Activated CD4-positive, alpha-beta T cell treated with anti-CD3 and anti-CD28 coated beads, Interleukin-2, amount 10 ng/mL, durations not matched to agents 7 days and 5 days (primary cell): ENCODE measurements at places on chromosomes 12 and 14.

- no peak for DNase-seq
Measured at GRCh38 chr12:70043490-70044138, 199.6 kb upstream of the CNOT2 start.

GRCh38 chr12:113532292-113532691, 60.6 kb upstream of the LHX5 start:
- DNase-seq, result no peak

- no peak for DNase-seq
Measured at GRCh38 chr14:69637503-69638031, 26.2 kb downstream of the SUSD6 start.

GRCh38 chr12:93336291-93336741, 41.4 kb upstream of the NUDT4 start:
- DNase-seq, result no peak

DNA sequence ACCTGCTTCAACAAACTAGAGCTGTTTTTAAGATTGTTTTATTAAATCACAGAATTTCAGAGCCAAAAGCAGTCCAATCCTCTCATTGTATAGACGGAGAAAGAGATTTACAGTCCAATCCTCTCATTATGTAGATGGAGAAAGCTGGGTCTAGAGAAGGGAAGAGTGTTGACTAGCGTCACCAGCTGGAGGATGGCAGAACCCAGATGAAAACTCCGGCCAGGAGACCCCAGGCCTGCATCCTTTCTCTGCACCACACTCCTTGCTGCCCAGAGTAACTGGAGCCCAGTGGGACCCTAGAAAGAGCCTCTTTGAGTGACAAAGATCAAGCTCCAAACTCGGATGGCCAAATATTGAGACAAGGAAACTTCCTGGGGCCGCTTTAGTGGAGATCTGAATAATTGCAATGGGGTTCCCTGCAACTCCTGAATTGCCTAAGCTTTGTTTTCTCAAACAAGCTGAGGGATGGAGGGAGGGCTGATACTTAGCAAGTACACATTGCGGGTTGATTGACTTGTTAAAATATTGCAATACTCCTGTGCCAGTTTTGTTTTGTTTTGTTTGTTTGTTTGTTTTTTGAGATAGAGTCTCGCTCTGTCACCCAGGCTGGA, 12.5 kb downstream of the AMDHD1 start:
- DNase-seq, result no peak

DNA sequence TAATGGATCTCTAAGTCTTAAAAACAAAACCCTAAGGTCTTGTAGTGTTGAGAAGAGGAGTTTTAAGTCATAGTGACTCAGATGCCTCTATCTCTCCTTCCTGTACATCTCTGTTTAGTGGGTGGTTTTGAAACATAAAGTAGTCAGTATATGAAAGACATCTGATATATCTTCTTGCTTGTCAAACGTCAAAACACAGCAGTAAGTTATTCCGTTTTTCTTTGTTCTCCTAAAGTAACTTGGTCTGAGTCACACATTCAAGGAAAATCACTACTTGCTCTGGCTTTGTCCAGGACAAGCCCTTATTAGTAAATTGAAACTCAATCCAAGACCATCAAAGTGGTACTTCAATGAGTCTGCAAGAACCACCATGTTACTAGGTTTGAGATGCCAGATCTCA, 1172.5 kb downstream of the BCL11B start:
- DNase-seq, result no peak

DNA sequence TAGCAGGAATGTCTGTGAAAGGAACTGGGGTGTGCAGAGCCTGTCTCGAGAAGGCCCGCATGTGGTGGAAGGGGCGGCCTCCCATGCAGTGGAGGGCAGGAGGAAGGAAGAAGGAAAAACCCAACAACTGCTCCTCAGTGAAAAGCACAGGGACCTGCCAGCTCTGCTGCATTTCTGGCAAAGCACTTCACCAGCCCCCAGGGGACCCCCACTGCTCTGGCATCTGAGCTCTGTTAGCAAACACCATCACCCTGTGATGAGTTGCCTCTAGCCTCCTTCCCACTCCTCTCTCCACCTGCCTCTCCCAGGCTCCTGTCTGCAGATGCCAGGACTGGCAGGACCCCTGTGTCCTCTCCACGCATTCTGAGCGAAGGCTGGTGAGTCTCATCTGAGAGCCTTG, 69.0 kb upstream of the DDX11 start:
- no peak for DNase-seq

- DNase-seq, result no peak
Measured at GRCh38 chr14:39372656-39373055, 59.6 kb downstream of the FBXO33 start.

DNA sequence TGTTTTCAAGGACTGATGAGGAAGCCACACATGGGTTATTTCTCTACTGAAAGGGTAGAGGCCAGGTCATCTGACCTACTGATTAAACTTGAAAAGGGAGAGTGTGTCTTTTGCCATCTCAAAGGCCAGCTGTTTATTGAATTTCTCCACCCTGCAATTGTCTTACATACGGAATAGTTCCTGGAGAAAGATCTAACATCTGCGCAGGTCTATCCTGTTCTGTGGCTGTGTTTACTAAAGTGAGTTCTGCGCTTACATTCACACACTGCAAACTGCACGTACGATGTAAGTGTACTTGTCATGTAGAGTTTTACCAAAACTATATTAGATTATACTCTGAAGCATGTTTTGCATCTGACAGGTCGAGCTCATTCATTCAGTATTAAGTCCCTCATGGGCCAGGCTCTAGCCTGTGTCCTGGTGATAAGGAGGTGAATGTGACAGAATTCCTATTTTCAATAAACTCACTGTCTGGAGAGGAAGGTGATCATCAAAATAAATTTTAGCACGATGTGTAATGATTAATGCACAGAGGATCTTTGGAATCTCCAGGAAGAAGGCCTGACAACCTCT, 96.6 kb downstream of the PRKCH start:
- no peak for DNase-seq

DNA sequence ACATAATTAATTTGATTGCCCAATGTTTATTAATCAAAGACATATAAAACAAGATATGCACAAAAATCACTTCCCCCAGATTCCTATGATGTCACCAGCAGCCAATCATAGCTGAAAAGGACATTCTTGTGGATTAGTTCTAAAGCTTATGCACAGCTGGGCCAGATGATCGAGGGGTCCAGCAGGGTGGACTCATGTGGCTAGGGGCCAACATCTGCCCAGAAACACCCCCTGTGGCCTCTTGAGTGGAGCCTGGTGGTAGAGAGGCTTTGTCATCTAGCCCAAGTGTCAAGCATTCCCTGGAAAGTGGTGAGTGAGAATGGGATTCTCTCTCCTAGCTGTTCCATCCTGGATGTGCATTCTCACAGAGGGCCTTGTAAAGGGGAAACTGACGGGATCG, 590.0 kb downstream of the BCL11B start:
- no peak for DNase-seq

- no peak for DNase-seq
Measured at GRCh38 chr14:99523704-99524055, 42.5 kb downstream of the CCNK start.

DNA sequence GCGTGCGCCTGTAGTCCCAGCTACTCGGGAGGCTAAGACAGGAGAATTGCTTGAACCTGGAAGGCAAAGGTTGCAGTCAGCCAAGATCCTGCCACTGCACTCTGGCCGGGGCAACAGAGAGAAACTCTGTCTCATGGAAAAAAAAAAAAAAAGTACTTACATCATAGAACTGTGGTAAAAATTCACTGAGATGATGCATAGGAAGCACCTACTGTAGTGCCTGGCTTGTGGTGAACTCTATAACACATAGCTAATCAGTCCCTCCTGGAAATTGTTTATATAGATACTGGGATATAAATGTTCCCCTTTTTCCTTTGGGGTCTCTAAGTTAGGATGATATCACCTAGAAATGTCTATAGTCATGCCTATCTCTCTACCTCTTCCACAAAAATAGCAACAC, 89.7 kb upstream of the CPM start:
- DNase-seq, result no peak

DNA sequence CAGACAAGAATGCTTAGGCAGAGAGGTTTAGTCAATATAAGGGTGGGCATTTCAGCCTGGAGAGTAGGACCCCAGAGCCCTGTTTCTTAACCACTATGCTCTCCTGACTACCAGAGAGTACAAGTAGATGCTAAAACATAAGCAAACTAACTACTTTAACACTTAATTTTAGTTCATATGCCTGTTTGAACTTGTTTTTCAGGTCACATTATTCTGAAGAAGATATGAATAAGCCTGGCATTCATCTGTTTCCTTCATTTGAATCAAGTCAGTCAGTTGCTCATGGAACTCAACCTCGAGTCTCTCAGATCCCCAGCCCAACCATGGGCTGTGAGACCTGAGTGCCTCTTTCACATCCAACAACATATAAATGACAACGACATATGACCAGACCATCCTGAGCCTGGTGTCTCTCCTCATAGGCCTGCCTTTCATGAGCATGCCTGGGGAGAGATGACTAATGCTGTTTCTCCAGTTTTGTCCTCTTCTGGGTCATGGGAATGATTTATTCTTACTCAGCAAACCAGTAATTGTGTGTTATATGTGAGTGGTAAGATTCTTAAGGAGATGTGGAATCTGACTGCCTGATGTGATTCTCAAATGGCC, 251.1 kb upstream of the BTG1 start:
- DNase-seq, result no peak

- DNase-seq, result no peak
Measured at GRCh38 chr12:71521125-71521524, 81.5 kb downstream of the LGR5 start.

- DNase-seq, result peak; percentile 79
Measured at GRCh38 chr12:11981121-11981733, 89.5 kb upstream of the BCL2L14 start.

DNA sequence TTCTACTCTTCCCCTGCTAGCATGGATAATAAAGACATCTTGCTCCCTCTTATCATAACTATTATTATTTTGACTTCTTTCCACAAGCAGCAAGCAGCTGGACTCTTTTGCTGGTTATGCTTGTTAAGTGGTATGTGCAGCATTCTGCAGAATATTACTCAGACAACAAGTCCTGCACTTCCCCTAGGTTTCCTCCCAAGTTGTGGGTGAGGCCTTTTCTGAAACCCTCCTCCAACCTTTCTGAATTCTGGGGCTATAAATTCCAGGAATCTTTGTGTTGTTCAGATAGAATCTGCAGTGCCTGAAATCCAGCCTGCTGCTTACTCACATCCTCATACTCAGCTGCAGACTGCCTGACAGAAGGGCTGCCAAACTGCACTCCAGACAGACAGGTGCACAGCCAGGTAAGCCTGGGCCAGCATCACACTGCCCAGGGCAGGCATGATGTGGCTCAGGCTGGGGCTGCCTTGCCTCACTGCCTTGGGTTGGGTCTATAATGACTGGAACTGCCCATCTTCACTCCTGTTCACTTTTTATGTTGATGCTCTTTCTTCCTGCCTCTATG, 6.2 kb upstream of the DHRS2 start:
- DNase-seq, result no peak

DNA sequence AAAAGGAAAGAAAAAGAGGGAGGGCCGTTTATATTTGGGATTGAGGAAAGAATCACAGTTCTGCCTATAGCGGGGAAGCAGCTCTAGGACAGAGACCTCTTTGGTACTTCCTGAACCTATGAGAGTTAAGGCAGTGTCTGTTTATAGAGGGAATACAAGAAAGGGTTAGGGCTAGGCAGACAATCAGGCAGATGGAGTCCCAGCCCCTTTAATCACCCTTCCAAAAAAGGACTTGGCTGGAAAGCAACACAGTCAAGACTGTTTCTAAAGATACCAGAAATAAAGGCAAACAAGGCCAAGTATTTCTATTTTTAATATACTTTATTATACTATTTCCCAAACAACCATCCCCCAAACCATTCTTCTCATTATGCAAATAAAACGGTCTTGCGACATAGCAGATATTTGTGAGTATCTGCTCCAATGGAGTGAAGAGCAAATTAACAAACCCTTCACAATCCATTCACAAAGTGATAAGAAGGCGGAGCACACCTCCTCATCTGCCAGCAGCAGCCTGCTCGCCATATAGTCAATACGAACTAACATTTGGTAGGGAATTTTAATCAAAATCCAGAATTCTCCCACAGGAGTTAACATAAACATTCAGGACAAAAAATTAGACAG, 697 bp upstream of the GRIP1 start:
- DNase-seq, result no peak

GRCh38 chr12:110813285-110813684, 33.5 kb upstream of the CCDC63 start:
- no peak for DNase-seq

DNA sequence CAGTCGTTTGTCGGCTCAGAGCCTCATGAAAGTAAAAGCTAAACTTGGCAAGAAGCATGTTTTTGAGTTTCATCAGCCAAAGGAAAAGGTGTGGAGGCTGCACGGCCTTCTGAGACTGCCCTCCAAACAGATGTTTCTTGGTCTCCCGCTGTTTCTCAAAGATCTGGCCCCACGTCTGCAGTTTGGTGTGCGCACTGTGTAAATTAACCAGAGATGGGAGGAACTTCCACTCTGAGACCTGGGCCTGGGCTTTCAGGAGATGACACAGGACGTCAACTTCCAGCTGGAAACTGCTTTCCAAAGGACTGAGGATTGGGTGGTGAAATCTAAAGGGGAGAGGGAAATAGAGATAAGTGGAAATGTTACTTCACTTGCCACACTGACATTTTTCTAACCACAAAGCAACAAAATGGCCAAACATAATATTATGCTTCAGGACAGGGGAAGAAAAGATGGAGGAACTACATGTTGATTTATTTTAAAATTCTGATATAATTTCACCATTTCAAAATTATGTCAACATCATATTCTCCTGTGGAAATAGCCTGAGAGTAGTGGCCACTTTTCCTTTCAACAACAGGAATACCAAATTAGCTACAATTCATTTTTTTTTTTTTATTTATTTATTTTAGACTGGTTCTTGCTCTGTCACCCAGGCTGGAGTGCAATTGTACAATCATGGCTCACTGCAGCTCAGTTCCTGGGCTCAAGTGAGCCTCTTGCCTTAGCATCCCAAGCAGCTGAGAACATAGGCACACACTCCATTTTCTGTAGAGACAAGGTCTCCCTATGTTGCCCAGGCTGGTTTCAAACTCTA, 27.6 kb downstream of the KICS2 start:
- no peak for DNase-seq

- no peak for DNase-seq
Measured at GRCh38 chr12:26360062-26360461, 164.7 kb downstream of the SSPN start.

- DNase-seq, result no peak
Measured at GRCh38 chr14:54451961-54452360, 10.8 kb upstream of the CNIH1 start.

DNA sequence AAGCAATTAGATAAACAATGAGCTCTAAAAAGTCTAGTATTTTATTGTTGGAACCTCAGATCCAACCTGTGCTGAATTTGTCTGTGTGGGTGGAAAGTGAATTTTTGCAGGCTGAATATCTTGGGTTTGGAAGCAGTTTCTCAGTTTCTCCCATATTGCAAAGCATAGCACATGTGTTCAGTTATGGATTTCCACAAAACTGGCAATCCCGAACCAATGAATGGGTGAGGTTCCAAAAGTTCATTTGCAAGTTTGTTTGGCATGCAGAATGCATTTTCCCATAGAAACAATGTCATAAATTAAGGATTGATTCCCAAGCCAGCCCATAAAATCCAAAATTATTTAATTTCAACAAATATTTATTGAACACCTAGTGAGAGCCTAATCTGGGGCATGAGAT, 43.4 kb downstream of the PLXNC1 start:
- no peak for DNase-seq
